ENCODE measurements at places on chromosomes 16 and 17.

DNA sequence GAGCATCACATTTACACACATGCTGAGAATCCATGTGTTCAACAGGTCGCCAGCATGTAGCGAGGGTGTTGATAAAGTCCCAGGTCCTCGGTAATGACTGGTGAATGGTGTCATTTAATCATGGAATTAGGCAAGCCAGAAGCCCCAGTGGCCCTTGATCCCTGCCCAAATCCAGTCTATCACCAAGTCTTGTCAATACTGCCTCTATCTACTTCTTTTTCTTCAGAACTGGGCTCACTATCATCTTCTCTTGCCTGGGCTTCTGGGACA is 31.3 kb upstream of the MED13 start:
- no peak for DNase-seq

DNA sequence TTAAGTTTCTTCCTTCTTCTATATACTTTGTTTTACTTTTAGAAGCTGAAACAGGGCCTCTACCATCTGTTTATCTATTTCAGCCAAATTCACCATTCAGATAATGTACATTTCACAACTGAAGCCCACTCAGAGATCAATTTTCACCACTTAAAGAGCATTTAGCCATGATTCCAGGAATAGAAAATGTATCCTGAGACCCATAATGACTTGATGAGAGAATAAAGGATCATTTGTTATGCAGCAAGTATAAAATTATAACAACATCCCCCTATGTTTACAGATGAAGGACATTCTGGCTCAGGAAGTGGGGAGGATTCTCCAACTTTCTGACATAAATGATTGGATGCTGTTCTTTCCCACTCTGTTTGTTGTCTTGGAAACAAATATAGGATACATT is 962.1 kb upstream of the EEF2KMT start:
- no peak for DNase-seq

GRCh38 chr17:45367216-45367615 is 50.4 kb upstream of the MAP3K14 start:
- no peak for DNase-seq

GRCh38 chr16:67063008-67063407 is 34.1 kb downstream of the CBFB start:
- DNase-seq = no peak

DNA sequence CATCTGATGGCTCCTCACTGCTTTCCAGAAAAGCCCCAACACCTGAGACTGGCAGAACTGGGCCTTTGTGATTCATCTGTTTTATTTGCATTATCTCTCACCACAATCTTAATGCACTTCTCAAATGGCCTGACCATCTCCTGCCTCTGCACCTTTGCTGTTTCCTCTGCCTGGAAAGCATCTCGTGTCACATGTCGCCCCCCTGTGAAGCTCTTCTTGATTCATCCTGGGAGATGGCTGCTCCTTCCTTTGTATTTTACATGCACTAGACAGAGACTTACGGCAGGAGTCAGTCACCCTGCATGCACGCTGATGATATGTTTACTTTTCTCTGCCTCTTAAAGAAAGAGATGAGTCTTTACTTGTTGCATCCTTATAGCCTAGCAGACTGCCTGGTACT is 30.0 kb downstream of the HNF1B start:
- no peak for DNase-seq

DNA sequence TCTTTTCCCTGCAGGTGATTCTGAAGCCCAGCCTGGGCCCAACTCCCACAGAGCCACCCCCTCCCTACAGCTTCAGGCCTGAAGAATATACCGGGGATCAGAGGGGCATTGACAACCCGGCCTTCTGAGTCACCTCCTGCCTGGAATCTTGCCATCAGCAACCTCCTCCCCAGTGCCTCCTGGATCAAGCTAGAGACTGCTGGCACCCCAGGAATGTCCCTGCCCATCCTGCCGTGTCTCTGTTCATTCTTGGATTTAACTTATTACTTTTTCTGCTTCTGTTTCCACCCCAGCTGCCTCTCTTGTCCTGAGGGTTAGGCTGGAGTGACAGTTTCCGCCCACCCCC is 4.9 kb downstream of the TMEM92 start:
- DNase-seq = no peak

- no peak for DNase-seq
Observed at GRCh38 chr17:62999736-63000135, 33.7 kb downstream of the TANC2 start.
